ENCODE measurements at places on chromosomes 6 and 20.
A peak's percentile ranks its signal among the peaks of the same experiment; 100 is the strongest.

GRCh38 chr6:72524011-72524645, 97.7 kb upstream of the KCNQ5 start:
- peak; percentile 31 for DNase-seq

DNA sequence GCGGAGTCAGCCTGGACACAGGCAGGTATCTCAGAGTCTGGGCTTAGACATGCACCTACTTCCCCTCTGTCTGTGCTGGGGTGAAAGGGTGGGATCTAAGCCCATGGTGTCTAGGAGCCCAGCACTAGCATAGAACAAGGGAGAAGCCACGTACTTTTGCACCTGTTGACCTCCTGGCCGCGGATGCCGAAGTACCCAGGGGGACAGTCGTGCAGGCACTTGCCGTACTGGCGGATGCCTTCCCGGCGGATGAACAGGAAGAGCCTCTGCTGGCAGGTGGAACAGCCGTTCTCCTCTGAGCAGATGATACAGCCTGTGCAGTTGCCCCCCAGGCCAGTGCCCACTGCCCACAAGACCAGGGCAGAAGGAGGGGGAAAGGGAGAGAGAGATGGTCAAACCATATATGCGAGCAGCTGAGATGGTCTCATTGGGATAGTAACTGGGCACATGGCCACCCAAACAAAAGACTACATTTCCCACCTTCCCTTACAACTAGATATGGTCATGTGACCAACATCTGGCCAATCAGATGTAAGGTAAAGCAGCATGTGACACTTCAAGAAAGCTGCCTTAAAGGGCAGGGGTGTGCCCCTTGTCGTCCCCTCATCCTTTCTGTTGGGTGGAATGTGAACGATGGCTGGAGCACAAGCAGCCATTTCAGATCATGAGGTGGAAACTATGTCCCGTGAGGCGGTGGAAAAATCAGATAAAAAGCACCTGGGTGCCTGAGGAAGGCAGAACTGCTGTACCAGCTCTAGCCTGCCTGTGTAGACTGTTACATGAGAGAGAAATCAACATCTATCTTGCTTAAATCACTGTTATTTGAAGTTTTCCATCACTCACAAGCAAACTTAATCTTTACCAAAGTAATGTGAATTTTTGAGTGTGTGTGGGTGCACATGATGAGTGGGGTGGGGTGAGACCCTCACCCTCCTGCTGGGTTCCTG, 34.0 kb downstream of the RSPO4 start:
- no peak for DNase-seq

GRCh38 chr6:139137706-139138105, 2.8 kb downstream of the HECA start:
- no peak for DNase-seq

DNA sequence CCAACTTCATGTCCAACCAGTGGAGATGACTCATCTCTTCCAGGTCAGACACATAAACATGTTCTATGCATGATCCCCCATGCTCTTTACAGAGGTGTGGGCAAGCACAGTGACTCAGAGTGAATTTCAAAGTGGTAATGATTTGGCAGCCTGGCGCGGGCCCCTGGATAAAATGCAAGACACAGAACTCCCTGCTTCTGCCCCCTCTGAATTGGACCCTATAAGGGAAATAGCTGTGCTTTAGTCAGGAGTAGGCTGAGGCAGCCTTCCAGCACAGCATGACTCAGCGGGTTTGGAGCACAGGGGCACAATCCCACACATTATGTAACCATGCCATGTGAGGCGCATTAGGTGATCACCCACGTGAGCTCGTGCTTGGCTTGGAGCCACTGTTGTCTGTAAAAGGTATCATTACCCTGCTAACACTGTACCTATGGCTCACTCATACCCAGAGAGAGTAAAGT, 127.4 kb downstream of the C6orf118 start:
- DNase-seq, result no peak

- DNase-seq, result no peak
These were observed 4.5 kb downstream of the LY6G5C start for GRCh38 chr6:31676322-31676903.
